CD8-positive, alpha-beta memory T cell (primary cell): ENCODE measurements at places on chromosomes 7 and 10.

DNA sequence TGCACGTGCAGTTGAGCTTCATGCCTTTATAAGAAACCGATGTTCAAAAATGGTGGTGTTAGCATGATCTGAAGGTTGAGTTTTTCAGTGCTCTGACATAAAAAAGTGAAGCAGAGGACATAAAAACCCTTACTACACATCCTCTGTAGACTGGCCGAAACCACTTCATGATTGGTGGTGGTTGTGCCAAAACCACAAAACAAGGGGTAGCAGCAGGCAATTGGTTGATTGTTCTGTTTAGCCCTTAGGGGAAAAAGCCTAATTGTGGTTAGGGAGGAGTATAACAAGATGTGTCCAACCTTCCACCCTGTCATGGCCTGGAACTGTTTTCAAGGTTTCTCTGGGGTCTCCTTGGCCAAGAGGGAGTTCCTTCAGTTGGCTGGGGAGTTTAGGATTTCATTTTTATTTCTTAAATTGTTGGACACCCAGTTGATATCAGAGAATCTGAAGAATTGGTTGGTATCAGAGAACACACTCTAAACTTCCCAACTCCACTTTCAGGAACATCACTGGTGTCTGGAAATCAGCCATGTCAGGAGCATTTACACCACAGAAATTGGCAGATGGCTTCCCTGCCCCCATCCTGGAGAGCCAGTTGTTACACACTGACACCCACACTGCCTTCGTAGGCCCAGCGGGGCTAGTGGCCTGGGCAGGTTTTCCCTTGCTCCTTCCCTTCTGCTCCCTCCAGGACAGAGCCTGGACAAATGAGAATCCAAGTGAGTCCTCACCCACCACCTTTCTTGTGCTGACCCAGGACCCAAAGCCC, 18.8 kb downstream of the MRPS24 start:
- no peak for DNase-seq
- H3K4me3 ChIP-seq: no peak overlapping the region
- H3K27ac ChIP-seq: no peak overlapping the region
- no peaks in the 10 kb centered on the region for H3K36me3 ChIP-seq
- no peaks in the 10 kb centered on the region for H3K4me1 ChIP-seq

- no peaks in the 10 kb centered on the region for H3K36me3 ChIP-seq
- DNase-seq: peak; percentile 16
- no peak overlapping the region for H3K4me3 ChIP-seq
- H3K4me1 ChIP-seq: no peaks in the 10 kb centered on the region
- no peaks in the 10 kb centered on the region for H3K27me3 ChIP-seq
Observed at GRCh38 chr7:131424219-131424822, 96.6 kb downstream of the MKLN1 start.

GRCh38 chr7:22681312-22681711, 45.7 kb upstream of the IL6 start:
- H3K27me3 ChIP-seq: no peaks in the 10 kb centered on the region
- DNase-seq: no peak
- no peak overlapping the region for H3K4me3 ChIP-seq
- H3K36me3 ChIP-seq: no peaks in the 10 kb centered on the region

GRCh38 chr10:11386044-11386443, 225.4 kb downstream of the USP6NL start:
- no peaks in the 10 kb centered on the region for H3K27me3 ChIP-seq
- H3K4me3 ChIP-seq: no peak overlapping the region
- no peak for DNase-seq
- H3K36me3 ChIP-seq: no peaks in the 10 kb centered on the region
- H3K27ac ChIP-seq: no peak overlapping the region

DNA sequence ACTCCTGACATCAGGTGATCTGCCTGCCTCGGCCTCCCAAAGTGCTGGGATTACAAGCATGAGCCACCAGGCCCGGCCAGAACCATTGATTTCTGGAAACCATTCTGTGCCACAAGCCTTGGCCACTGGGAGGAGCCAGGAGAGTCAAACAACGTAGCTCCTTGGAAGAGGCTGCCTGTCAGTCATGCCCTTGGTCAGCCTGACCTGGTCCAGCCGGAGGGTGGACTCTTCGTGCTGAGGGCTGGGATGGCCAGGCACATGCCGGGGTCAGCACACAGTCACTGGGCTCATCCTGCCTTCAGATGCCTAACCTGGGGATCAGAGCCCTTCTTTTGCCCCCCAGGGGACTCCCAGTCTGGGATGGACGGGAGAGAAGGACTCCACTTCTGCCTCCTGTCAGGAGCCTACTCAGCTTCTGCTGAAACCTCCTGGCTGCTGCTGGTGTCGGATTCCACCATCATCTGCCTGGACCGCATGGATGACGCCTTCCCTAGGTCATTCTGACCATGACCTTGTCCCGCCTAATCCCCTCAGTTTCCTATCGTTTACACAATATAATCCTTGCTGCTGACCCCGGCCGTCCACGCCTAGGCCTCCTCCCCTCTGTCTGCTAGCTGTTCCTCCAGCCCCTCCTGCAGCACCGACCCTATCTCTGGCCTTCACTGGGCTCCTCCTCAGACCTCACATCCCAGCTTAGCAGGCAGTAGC, 30.4 kb downstream of the TMEM270 start:
- H3K27ac ChIP-seq: no peak overlapping the region
- no peak overlapping the region for H3K4me3 ChIP-seq
- H3K4me1 ChIP-seq: no peaks in the 10 kb centered on the region
- no peaks in the 10 kb centered on the region for H3K36me3 ChIP-seq

DNA sequence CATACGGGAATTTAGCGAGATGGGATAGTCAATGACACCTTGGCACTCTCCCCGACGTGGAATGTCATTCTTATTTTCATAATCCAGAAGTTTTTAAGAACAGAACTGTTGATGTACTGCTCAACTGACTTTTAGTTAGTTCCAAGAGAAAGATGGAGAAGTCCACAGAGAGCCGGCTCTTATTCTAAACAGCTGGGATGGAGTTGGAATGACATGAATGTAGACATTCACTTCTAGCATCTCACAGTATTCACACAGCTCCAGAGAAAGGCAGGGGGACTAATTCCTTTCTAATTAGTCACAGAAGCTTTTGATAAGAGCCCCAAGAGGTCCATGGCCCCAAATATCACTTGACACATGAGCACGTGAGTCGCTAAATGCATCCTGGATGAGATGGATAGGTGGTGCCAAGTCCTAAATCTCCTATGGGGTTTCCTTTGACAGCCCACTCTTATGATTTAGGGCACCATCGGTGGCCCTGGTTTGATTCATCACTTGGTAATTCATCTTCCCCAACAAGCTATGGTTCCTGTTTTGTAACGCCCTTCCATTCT, 420.3 kb upstream of the AUTS2 start:
- H3K4me3 ChIP-seq: no peak overlapping the region
- no peaks in the 10 kb centered on the region for H3K36me3 ChIP-seq
- H3K27ac ChIP-seq: no peak overlapping the region
- H3K4me1 ChIP-seq: no peaks in the 10 kb centered on the region
- no peaks in the 10 kb centered on the region for H3K27me3 ChIP-seq

DNA sequence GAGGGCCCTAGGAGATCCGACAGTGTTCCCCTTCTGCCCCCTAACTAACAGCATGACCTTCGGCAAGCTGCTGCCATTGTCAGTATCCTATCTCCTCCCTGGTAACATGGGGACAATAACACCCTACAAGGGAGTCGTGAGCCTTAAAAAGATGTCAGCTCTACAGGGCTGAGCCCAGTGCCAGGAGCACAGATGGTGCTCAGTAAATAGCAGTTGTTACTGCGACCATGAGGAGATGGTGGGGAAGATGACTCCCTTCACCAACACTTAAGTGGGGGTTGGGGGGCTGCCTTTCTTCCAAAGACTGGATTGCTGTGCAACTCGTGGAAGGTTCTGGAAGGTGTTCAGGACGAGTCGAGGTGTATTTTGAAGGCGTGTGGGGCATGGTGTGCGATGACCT, 29.5 kb upstream of the C10orf120 start:
- H3K27me3 ChIP-seq: no peaks in the 10 kb centered on the region
- no peak overlapping the region for H3K4me3 ChIP-seq
- no peak overlapping the region for H3K27ac ChIP-seq
- DNase-seq: no peak

DNA sequence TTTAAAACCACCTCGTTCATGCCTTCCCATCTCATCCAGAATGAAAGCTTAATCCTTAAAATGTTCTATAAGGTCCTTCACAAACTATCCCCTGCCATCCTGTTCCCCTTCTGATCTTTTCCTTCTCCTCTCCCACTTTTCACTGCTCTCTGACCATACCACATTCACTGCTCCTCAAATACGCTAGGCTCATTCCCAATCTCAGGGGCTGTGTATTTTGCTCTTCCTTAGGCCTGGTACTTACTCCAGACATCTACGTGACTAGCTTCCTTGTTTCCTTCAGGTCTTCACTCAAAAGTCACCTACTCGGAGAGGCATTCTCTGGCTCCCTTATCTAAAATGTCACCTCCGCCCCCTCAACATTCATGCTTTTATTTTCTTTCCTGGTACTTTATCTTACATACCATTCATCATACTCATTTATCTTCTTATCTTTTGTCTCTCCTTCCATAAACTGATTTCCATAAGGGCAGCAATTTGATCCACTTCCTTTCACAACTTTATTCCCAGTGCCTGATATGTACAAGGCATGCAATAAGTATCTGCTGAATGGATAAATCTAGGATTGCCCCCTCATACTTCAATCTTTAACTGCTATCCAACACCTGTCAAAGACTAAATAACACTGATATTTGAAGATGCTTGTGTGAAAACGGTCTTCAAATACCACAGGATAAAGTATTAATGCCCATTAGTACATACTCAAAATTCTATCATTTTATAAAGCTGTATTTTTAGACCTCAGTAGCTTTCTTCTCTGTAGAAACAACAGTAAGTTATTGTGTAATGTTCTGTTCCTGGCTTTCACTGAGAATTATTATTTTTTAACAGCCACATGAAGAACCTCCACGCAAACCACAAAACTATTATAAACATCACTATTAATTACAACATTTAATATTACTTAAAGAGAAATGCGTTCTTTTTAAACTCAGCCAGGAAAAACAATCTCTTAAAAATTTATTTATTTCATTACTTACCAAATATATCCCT, 27.0 kb downstream of the JMJD1C start:
- H3K27ac ChIP-seq: no peak overlapping the region
- peaks cover 12% of the 10 kb centered on the region for H3K4me1 ChIP-seq

DNA sequence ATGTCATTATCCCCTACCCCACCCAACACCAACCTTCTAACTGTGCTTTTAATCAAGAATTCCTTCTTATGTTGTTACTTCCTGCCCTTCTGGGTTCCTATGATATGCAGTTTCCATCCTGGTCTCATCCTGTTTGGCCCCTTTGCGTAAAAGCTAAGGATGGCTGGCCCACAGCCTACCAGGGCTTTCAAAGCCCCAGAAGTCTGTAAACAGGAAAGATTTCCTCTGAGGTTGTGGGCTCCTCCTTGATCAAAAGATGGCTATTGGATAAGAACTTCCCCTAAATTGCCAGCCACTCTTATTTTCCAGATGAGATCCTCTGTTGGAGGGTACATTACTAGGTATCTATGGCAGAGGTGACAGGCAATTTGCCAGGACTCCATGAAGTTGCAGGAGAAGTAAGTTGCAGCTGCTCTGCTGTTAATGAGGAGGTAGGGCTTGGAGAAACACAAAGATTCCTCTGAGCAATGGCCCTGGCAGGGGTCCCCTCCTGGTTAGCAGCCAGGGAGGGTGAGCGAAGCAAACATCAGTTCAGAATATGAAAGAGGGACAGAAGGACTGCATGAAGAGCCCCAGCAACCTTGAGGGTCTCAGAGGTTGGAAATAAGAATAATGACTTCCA, 32.1 kb downstream of the NRP1 start:
- H3K4me3 ChIP-seq: no peak overlapping the region
- DNase-seq: no peak
- no peaks in the 10 kb centered on the region for H3K27me3 ChIP-seq
- H3K4me1 ChIP-seq: peaks cover 5% of the 10 kb centered on the region

GRCh38 chr10:95211606-95212279, 17.7 kb downstream of the ACSM6 start:
- H3K27ac ChIP-seq: no peak overlapping the region
- no peaks in the 10 kb centered on the region for H3K36me3 ChIP-seq
- H3K27me3 ChIP-seq: no peaks in the 10 kb centered on the region
- no peak for DNase-seq
- H3K4me1 ChIP-seq: no peaks in the 10 kb centered on the region
- H3K4me3 ChIP-seq: no peak overlapping the region

GRCh38 chr7:32479574-32480200, 10.5 kb downstream of the LSM5 start:
- H3K27me3 ChIP-seq: no peaks in the 10 kb centered on the region
- no peak for DNase-seq
- no peak overlapping the region for H3K27ac ChIP-seq
- H3K4me3 ChIP-seq: no peak overlapping the region
- H3K36me3 ChIP-seq: no peaks in the 10 kb centered on the region
